AG20443 (cell line): ENCODE measurements at places on chromosomes 6 and 20.

GRCh38 chr20:33561692-33562601 lies 72.1 kb downstream of the CBFA2T2 start:
- DNase-seq: peak; percentile 86

DNA sequence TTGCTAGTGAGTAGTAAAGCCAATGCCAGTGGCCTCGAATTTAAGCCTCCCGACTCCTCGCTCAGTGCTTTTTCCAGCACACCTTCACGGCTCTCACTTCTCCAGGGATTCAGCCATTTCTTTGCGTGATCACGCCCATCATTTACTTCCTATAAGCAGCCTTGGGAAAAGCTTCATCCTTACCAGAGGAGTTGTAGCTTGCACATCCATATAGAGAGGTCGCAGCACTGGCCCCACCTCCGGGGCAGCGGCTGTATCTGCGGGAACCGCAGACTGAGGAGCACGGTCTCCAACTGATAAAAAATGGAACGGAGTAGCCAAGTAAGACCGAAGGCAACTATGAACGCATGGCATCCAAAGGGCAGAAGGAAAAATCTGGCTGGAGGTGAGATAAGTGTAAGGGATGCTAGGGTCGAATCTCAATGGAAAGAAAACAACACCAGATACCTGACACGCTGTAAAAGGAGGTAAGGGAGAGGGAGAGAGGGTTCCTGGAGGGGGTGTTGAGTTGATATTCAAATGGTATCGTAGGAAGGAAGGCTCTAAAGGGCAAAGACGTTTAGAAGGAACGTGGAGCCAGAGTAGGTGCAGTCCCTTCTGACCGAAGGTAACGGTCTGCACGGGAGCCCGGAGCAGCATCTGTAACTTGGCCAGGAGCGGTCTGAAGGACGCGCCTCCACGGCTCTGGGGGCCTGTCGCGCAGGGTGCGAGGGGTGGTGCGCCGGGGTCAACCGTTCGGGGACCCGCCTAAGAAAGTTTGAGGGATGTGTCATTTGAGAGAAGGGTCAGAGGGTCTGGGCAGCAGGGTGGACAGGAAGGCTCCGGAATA lies 640 bp downstream of the NFS1 start:
- peak; percentile 30 for DNase-seq

DNA sequence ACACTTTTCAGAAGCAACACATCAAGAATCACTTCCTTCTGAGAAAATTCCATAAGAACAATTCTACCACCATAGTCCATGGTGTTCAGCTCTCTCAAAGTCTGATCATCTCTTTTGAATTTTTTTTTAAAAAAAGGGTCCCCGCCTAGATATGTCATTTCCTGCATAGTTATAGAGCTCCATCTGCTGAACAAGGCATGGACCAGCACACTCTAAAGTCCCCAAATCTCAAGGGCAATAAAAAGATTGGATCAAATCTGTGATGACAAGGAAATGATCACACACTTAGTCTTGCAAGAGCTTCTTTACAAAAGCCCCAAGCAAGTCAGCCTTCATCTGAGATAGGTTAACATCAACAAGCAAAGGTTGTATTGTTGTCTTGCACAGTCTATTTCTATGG lies 100.7 kb upstream of the STMND1 start:
- peak; percentile 17 for DNase-seq

GRCh38 chr6:32166411-32167061 lies 2.1 kb downstream of the EGFL8 start:
- no peak for DNase-seq

DNA sequence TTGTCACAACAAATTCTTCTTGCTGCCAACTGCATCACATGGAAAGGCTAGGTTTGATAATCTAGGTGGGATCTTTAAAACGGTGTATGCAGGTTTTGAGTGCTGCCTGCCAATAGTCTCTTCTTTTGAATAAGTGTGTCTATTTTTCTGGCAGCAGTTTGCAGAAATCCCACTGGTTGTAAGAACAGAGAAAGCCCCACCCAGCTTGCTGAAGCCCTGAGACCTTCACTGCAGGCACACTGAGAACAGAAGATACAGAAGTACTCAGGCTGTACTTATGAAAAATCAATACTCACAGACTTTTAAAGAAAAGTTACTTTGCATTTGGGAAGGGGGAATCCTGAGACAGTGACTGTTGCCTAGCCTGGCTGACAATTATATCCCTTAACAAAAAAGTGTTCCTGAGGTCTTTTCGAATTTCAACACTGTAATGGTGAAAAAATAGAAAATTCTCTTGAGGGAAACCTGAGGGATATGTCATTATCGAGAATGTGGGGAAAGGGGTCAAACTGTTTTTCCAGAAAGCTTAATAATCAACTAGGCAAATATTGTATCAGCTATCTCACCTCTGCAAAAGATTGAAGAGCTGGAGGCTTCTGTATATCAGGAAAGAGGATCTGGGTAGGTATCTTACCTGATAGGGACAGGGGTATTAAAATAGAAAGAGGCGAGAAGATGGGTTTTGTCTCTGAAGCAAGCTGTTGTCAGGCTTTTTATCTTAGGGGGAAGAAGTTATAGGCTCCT lies 199.9 kb downstream of the LRFN2 start:
- DNase-seq: no peak

GRCh38 chr20:15700147-15700765 lies 873.0 kb downstream of the KIF16B start:
- DNase-seq: peak; percentile 16

GRCh38 chr6:71248878-71249544 lies 39.6 kb upstream of the OGFRL1 start:
- DNase-seq: no peak

GRCh38 chr20:10131732-10132345 lies 86.8 kb upstream of the SNAP25 start:
- DNase-seq: peak; percentile 57

- no peak for DNase-seq
These were observed 430.1 kb upstream of the JAG1 start for GRCh38 chr20:11103866-11104265.

GRCh38 chr6:43402820-43403219 lies 24.5 kb upstream of the ABCC10 start:
- no peak for DNase-seq

GRCh38 chr20:46801003-46801702 lies 91.7 kb downstream of the SLC2A10 start:
- no peak for DNase-seq

DNA sequence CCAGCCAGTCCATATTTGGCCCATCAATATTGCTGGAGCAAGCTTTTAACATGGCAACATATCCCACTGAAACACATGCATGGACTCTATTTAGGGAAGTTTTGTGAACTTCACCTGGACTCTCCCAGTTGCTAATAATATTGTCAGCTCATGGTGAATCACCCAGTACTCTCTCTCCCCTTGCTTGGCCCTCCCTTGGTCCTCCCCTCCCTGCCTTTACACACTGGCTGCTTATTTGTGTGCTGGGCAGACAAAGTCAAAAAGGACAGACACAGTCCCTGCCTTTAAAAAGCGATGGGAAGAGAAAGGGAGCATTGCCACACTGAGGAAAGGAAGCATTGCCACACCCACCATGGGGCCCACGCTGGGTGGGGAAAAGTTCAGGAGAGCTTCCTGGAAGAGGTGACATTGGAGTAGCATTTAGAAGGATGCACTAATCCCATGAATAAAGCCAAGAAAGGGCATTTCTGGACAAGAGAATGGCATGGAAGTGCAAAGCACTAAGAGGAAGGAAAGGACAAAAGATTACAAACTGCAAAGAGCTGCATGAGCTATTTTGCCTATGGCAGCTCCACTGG lies 143.4 kb upstream of the EXOC2 start:
- no peak for DNase-seq

DNA sequence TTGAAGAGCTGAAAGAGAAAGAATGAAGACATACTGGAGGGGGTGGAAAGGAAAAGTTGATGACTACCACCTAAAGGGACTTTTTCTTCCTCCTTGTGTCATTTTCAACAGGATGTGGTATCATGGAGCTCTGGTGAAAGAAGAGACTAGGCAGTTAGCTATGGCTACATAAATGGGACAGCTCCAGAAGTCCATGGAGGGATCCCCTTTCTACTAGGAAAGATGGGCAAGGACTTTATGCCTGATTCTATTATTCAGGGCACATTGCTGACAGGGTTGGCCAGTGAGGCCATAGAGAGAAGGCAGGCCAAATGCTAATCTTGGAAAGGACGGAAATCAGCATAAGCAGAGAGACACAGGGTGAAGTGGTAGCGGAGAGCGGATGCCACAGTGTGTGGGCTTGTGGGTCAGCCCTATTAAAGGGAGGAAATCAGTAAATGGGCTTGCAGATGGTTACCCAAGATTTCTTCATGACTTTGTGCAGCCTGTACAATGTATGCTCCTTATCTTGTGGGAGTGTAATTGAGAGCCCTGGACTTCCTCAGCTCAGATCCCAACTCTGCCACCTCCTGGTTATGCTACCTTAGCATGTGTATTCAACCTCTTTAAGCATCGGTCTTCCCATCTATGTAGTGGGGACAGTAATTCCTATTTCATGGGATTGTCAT lies 77.4 kb upstream of the TMEM170B start:
- no peak for DNase-seq

DNA sequence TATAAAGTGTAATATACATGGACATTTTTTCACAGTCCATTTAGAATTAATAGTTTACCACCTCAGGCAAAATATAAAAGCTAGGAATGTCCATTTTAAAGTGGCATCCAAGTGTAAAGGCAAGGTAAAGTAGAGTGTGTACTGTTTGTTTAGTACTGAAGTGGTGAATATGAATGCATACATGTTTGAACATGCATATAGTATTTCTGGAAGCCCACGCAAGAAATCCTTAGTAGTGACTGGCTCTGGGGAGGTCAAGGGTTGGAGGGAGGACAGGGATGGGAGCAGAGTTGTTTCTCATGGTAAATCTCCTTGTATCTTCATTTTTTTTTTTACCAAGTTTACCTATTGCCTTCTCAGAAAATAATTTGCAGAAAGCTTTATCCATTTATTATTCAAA lies 129.2 kb downstream of the UNC5CL start:
- no peak for DNase-seq

DNA sequence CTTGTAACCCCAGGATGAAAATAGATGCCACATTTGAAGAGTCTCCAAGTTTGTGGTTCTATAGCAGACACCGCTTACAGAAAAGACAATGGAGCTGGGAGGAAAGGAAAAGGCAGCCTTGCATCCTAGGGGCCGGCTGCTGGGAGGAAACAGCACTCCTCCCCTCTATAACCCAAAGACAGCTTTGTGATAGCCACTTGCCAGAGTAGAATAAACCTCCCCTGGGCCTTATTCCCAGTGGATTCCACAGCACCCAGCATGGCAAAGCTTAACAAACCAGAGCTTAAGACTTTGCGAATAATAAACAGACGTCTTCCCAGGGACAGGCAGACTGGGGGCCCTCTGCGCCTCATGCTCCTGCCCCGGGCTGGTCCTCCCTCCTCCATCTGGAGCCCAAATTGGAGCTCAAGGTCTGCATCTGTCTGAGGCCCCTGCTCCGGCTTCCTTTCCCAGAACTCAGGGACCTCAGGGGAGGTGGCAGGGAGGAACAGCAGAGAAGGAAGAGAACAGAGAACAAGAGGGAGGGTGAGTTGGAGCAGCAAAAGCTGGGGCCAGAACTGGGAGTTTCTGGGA lies 8.8 kb upstream of the TAF8 start:
- no peak for DNase-seq

DNA sequence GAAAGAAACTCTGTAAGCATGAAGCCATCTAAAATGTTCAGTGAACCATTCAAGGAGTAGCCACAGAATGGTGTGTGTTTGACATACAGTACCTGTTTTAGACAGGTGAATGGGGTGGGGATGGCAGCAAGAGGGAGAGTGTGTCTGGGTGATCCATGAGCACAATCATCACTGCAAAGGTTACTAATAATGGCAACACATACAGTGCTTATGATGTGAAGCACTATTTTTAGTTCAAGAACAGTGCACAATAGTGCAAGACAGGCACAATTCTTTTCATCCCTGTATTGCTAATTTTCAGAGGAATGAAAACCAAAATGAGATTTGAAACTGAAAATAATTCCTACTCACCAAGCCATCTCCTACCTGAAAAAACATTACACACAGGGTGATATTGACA lies 14.1 kb downstream of the BEND3 start:
- DNase-seq: no peak

GRCh38 chr6:149446791-149447376 lies 37.9 kb downstream of the ZC3H12D start:
- DNase-seq: no peak

GRCh38 chr6:132570221-132570777 lies at the start of gene TAAR6:
TSS of gene TAAR6 (plus strand) at chr6:132570322. CDS start at chr6:132570322, 0 bp downstream.
- DNase-seq: no peak

GRCh38 chr6:109339906-109340678 lies 42.2 kb downstream of the CD164 start:
- no peak for DNase-seq

- no peak for DNase-seq
These were observed 32.2 kb downstream of the COX4I2 start for GRCh38 chr20:31669876-31670275.

DNA sequence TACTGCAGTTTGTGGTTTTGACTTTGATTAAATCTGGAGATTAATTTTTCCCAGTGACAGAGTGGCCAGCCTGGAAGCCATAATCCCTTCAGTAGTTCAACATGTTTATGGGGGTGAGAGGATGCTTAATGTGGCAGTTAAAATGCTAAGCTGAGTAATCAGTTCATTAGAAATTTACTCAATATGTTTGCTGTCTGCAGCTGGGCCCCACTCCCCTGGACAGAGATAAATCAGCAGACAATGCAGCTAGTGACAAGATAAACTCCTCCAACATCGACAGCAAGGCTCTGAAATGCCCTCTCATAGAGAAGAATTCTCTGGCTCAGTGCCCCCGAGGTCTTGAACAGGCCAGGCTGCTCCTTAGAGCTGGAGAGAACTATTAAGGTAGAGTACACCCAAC lies 101.9 kb downstream of the LRFN2 start:
- no peak for DNase-seq

DNA sequence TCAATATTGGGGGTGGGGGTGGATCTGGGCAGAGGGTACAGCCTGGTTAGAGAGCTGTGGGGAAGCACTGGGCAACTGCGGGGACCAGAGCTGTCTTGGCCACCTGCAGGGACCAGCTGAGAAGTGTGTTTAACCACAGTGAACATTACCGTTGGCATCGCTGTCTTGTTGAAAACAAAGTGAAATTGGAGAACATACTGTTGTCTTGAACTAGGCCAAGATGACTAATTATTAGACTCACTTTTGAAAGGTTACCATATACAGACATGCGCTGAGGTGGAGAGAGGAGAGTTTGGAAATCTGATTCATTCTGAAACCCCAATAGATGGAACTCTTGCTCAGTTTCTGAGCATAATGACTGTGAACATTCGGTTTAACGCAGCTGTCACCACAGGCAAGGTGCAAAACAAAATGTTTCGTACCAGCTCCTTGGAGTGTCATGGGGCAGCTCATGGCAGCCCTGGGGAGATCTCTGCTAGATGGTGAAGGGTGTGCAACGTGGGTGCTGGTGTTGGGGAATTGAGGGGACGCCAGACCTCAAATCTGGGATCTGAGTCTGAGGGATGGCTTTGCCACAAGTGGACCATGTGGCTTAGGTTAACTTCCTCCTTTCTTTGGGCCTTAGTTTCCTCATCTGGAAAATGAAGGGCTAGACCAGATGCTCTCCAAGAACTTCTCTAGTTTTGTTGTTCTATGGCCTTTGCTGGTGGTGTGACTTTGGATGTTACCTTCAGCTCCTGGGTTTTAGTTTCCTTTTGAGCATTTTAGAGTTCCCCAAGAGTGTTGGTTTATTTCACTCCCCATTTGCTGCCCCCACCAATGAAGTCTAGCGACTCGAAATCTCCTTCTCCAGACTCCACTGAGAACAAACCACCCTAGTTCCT lies 24.6 kb upstream of the GTSF1L start:
- peak; percentile 51 for DNase-seq

GRCh38 chr20:20237093-20237959 lies 130.6 kb upstream of the INSM1 start:
- DNase-seq: peak; percentile 80
